ENCODE measurements at places on chromosomes 6 and 20.

GRCh38 chr20:8996817-8997512, 71.9 kb upstream of the PLCB4 start:
- DNase-seq = no peak

- DNase-seq = no peak
Measured at GRCh38 chr20:54179946-54180345, 6.2 kb upstream of the CYP24A1 start.

DNA sequence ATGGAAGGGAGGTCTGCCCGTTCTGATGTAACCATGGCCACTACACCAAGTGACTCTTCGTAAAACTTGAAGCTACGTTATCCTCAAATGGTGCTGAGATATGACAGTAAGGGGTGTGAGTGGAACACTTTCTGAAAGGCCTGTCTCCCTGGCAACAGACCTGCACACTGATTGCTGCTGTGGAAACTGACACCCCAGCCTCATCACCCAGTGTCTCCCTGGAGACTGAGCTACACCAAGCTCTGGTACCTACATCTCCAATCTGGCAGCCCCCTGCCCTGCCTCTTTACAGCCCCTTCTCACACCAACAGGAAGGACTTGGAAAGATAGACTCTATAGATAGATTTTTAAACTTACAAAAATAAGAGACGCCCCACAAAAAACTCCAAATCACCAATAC, 13.2 kb downstream of the PI16 start:
- no peak for DNase-seq

DNA sequence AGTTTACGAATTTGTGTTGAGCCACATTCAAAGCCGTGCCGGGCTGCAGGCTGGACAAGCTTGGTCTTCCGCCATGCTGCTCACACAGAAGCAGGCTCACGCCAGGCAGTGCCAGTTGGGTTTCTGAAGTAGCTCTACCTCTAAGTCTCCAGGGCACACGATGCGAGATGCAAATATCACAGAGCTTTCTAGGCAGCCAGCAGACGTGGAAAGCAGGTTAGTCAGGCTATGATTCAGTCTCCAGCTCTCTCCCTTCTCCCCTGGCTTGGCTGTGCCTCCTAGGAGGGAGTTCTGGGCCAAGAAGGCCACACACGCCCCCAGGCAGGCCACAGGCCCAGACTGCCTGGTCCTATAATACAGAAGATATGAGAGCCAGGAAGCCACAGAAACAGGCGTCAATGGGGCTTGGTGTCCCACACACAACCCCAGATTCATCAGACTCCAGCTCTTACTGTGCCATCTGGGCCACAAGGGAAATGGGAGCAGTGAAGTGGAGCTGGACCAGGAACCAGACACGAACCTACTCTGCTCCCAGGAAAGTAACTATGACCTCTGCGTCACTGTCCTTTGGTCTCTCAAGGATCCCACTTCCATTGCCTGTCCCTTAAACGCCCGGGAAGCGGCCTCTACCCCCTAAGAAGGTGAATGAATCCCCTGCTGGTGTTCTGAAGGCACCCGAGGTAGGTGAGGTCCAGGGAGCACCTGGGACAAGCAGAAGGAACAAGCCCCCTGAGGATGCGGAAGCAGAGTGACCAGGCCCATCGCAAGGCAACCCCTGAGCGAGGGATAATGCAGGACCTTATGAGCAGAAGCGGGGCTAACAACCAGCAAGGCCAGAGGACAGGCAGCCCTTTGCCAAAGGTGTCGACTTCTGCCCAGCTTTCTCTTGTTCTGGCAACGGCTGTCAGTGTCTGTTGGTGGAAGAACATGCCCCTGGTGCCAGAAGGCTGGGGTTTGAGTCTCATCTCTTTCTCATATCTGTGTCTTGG, 61.2 kb downstream of the GFOD1 start:
- no peak for DNase-seq

- peak; percentile 72 for DNase-seq
Measured at GRCh38 chr6:27591699-27592480, 119.0 kb upstream of the ZNF184 start.

GRCh38 chr6:127794405-127794804, 106.5 kb downstream of the THEMIS start:
- no peak for DNase-seq

DNA sequence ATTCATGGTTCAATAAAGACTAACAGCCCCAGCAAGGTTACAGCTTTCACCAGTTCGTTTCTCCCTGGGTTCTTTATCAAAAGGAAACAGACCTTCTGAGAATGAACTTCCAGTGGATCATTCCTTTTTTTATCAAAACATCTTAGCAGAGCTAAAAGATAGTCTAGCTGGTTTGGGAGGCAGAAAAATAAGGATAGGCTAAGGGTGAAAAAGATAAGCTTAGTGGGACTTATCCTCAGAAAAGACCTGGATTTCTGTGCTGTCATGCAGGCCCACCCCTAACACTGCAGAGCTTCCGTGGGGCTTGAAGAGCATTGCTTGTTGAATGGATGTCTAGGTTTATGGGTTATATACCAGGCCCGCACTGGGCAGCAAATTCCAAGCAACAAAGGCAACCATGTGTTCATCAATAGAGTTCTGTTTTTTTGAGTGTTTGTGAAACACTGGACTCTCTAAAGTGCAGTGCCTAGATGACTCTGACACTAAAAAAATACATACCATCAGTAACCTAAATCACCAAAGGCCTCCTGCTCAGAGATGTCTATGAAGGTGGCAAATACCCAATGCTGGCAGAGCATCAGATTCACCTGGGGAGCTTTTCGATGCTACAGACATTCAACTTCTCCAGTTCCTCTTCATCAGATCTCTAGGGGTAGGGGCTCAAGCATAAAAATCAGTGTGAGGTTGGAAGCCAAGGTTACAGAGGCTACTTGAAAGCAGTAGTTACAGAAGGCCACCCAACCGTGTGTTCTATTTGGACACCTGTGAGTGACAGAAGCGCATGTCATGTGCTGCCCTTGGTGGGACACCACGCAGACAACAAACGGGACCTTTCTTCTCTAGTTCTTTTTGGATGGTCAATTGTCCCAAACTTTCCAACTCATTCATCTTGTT, 53.0 kb downstream of the TNFAIP3 start:
- DNase-seq = no peak

DNA sequence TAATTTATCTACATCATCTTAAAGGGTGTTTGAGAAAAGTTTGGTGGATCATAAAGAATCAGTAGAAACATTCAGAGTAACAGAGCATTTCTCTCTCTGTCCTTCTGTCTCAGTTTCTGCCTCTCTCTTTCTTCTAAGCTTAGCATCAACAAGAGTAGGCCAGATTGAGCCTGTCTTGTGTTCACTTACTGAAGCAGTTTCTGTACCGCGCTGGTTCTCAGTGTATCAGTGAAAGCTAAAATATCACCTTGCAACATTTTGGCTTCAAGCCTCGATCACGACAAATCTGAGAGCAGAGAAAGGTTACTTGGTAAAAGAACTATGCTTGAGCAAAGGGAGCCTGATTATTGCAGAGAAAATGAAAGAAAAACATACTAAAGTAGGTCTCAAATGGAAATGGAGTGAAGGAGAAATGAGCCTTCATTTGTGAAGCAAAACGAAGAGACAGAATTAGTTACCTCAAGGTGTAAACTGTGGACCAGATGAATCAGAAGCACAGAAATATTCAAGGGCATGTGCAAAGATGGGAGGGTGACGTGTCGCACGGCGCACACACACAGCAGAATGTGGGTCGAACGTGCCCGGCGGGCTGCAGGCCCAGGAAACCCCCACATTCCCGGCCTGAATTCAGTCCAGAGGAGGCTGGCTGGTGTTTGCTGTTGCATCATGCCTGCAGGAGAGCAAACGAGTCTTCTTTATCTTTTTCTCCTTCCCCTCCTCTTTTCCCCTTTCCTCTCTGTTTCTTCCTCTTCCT, 509.3 kb downstream of the QKI start:
- DNase-seq = no peak

DNA sequence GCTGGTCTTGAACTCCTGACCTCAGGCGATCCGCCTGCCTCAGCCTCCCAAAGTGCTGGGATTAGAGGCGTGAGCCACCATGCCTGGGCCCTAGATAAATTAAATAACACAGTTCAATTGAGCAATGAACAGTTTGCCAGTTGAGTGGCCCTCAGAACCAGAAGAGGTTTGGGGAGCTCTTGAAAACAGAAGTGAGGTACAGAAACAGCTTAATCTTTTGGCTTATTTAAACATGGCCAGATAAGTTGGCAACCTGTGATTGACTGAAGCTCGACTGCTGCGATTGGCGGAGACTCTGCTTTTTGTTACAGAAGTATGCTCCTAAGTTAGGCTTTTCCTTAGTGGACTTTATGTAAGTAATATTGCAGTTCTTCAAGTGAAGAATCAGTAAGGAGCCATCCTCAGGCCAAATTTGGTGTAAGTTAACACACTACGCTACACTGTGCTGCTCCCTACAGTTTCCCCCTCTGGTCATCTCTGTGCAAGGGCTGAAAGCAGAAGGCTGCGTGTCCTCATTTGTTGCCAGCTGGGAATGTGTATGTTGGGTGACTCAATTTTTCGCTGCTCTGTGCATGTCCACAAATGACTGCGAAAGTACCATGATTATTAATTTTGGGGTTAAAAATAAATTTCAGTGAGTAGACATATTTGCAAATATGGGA, 9.8 kb downstream of the XRN2 start:
- no peak for DNase-seq

DNA sequence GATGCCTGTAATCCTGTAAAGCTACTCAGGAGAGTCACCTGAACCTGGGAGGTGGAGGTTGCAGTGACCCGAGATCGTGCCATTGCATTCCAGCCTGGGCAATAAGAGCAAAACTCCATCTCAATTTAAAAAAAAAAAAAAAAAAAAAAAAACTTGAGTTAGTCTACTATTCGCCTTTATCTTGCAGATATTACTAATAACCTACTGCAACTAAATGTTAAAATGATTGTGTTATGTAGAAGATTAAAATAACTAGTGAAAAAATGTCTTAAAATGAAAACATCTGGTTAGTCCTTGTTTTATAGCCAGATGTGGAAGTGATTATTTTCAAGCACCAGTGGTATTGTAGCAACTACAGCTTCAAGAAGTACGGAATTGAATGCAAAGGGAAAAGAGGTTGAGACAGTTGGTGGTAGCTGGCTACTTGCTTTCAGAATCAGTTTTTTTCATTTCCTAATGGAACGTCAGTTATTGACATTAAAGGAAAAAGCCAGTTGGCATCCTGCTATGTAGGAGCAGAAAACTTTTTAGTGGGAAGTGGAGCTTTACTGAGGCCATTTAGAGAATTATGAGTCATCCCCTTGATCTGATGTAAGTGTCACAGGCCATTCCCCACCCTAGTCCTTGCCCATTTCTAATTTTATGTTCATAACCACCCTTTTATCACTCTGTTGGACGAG, 43.8 kb upstream of the DYNLRB1 start:
- DNase-seq = peak; percentile 60

DNA sequence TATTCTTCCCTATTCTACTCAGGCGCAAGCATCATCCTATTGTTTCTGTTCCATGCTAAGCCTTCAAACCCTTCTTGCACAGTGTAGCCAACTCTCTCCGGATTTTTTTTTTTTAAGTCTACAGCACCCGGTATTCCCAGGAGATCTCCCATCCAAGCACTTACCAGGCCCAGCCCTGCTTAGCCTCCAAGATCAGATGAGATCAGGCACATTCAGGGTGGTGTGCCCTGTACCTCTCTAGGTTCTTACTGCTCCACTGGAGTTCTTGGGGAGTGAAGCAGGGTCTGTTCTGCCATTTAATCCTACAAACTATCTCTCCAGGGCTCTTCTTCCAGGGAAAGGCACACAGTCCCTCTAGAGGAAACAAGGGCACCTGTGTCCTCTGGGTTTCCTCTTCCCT, 14.9 kb upstream of the NUP153 start:
- no peak for DNase-seq

- DNase-seq = no peak
Measured at GRCh38 chr6:144265390-144265789, 19.7 kb upstream of the UTRN start.

DNA sequence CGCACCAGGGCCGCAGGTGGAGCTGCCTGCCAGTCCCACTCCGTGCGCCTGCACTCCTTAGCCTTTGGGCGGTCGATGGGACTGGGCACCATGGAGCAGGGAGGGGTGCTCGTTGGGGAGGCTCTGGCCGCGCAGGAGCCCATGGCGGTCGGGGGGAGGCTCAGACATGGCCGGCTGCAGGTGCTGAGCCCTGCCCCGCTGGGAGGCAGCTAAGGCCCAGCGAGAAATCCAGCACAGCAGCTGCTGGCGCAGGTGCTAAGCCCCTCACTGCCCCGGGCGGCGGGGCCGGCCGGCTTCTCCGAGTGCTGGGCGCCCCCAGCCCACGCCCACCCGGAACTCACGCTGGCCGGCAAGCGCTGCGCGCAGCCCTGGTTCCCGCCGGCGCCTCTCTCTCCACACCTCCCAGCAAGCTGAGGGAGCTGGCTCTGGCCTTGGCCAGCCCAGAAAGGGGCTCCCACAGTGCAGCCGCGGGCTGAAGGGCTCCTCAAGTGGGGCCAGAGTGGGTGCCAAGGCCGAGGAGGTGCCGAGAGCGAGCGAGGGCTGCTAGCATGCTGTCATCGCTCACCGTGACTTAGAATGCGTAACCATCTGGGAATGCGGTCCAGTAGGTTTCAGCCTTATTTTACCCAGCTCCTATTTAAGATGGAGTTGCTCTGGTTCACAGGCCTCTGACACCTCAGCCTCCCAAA, 77.3 kb downstream of the C6orf52 start:
- DNase-seq = no peak

DNA sequence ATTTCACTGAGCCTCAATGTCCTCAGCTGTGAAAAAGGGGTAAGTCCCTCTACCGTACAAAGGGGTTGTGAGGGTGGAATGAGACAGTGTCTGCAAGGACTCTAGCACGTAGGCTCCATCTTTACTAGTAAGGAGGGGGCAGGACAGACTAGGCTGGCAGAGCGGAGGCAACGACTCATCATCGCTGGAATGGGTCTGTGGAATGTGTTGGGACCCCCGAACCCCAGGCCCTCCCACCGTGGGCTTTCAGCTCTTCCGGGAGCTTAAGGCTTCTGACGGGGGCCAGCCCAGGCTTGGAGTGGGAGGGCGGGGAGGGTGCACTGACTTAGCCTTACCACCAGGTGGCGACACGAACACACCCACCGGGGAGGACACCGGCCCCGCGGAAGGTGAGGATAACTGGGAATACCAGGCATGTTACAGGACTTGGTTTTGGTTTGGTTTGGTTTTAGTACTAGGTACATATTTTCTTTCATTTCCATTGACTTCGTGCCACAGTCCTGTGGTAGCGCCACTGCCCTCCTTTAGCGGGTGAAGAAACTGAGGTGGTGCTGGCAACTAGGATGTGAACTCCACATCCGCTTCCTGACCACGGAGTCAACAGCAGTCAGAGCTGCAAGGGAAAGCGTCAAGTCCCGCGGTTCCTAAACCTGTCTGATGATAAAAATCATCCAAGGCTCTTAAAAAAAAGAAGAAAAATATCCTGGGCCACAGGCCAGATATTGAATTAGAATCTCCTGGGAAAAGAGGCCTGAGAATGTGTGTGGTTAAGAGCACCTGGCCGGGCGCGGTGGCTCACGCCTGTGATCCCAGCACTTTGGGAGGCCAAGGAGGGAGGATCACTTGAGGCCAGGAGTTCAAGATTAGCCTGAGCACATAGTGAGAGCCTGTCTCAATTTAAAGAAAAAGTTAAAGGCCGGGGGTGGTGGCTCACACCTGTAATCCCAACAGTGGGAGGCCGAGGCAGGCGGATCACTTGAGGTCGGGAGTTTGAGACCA, 10.3 kb upstream of the TULP1 start:
- peak; percentile 69 for DNase-seq

GRCh38 chr6:28597217-28597835, 71.6 kb downstream of the GPX5 start:
- DNase-seq = peak; percentile 42

- DNase-seq = no peak
Measured at GRCh38 chr6:100512203-100512862, 47.6 kb upstream of the SIM1 start.

GRCh38 chr20:973785-974194, 28.3 kb downstream of the RSPO4 start:
- peak; percentile 83 for DNase-seq

- DNase-seq = no peak
Measured at GRCh38 chr6:44010411-44011349, 116.6 kb downstream of the MRPL14 start.
